ENCODE measurements at places on chromosomes 5 and 9.

GRCh38 chr5:127906562-127907204 lies 176.9 kb upstream of the SLC12A2 start:
- no peak for DNase-seq

GRCh38 chr5:107296572-107296971 lies 374.2 kb downstream of the EFNA5 start:
- DNase-seq = no peak

DNA sequence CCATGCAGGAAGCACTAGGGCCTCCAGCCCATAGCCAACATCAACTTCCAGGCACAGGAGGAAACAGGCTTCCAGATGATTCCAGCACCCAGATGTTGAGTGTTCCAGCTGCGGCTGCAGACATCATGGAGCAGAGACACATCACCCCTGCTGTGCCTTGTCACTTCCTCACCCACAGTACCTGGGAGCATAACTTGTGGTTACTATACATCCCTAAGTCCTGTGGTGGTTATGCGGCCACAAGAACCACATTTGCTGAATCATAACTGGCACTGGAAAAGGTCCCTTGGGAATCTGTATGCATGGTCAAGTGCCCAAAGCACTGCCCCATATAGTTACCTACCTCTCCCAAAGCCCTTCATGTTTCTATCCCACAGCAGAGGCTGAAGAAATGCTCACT lies 56.6 kb downstream of the WHRN start:
- DNase-seq = no peak

- no peak for DNase-seq
Measured at GRCh38 chr9:131112374-131113154, 12.8 kb upstream of the NUP214 start.
